ENCODE measurements at places on chromosomes 3 and 15.

GRCh38 chr3:177224414-177224813, 27.1 kb upstream of the TBL1XR1 start:
- DNase-seq: peak; percentile 15

GRCh38 chr3:40187945-40188344, 121.6 kb upstream of the EIF1B start:
- no peak for DNase-seq

GRCh38 chr15:86645925-86646500, 566.3 kb downstream of the AGBL1 start:
- no peak for DNase-seq

DNA sequence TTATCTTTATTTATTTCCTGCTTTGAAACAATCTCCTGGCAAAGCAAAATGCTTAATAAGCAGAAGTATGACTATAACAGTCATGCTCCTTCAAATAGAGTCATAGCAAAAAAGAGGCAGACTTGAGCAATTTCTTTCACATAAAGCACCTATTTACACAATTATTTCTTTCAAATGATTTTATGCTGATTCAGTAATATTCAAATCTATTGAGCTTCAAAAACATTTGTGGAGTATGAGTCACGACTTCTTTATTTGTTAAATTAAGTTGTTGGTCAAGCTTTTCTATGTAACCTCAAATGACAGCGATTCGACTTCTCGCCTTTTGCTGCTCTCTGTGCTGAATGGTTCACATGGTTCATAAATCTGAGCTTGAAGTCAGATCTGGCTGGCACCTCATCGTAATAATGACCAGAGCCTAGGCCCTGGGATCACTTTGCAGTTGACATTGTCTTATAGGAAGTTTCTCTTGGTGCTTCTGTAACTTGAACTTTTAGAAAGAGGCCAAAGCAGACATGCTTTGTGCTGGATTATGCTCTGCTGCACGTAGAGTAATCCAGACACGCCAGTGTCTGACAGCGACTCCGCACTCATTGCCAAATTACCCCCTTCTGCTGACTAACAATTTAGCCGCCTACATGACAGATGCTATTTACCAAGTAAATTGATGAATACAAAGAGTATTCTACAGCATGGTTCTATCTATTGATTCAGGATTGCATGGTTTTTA, 139.0 kb downstream of the MCTP2 start:
- no peak for DNase-seq

- peak; percentile 51 for DNase-seq
These were observed 54.6 kb upstream of the MYZAP start for GRCh38 chr15:57537072-57537471.

Data from iris pigment epithelial cell (primary cell).